AML-193 (cell line): ENCODE measurements at places on chromosomes 6 and 20.
A peak's percentile ranks its signal among the peaks of the same experiment; 100 is the strongest.

GRCh38 chr6:41503827-41504465 lies 42.2 kb upstream of the FOXP4 start:
- no peak for DNase-seq

GRCh38 chr20:62618611-62619529 lies 23.4 kb upstream of the SLCO4A1 start:
- no peak for DNase-seq

GRCh38 chr20:44603327-44603726 lies 20.9 kb downstream of the PKIG start:
- no peak for DNase-seq

GRCh38 chr20:55961376-55962330 lies 43.7 kb downstream of the CBLN4 start:
- DNase-seq: no peak

DNA sequence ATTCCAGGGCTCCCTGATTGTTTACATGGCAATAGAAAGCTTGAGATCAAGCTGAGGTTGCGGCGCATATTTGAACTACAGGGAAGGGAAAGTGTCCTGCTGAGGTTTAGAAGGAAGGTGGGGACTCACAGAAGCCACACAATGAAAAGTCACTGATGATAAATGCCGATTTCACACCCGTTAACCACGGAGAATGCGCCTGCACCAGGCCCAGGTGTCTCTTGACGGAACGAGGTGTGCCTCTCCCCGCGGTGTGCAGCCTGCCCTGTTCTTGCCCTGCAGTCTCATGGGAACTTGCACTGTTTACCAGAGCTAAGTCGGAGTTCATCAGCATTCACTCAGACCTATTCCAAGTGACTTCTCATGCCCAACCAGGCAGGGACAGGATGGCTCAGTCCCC lies 90.3 kb downstream of the LY86 start:
- no peak for DNase-seq

DNA sequence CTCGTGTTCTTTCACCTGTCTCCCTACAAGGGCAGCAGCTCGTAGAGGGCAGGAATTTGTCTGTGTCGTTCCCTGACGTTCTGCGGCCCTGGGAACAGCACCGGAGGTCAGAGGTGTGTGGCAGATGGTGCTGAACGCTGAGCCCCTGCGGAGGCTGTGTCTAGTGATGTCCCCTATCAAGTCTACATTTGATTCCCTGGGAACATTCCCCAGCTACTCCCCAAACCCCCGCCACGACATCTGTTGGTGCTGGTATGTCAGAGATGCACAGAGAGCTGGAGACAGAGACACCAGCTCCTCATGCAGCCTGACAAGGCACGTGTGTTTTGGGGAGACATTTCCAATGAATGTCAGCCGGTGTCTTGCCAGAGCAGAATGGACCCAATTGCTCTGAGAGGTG lies 7.7 kb downstream of the PMEPA1 start:
- DNase-seq: no peak

DNA sequence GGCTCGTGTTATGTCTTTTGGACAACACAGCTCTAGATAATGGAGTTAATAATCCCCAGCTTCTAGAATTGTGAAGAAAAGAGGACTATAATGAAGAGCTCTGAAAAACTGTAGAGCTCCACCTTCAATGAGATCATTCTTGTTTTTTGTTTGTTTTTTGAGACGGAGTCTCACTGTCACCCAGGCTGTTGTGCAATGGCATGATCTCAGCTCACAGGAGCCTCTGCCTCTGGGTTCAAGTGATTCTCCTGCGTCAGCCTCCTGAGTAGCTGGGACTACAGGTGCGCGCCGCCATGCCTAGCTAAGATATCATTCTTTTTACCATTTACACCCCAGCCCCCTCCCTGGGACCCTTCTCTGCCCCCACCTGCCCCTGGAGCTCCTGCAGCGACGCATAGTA lies 36.6 kb downstream of the ERGIC3 start:
- DNase-seq: no peak

- DNase-seq: no peak
These were observed 49.1 kb upstream of the TPD52L1 start for GRCh38 chr6:125104425-125104824.

DNA sequence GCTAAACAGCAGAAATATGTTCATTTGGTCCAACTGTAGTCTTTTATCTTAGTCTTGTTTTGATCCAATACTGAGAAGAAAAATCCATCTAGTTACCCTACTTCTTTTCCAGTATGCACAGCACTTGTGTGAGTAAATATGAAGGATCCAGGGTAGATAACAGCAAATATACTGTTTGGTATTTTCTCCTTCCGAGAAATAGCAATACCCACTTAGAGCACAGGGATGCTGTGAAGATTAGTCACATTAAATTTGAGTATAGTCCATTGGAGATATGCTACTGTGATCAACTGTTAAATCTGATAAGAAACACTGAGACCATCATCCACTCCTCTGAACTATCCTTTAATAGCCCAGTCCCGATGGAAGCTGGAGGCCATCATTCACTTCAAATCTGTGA lies 145.2 kb downstream of the PDE7B start:
- DNase-seq: no peak

DNA sequence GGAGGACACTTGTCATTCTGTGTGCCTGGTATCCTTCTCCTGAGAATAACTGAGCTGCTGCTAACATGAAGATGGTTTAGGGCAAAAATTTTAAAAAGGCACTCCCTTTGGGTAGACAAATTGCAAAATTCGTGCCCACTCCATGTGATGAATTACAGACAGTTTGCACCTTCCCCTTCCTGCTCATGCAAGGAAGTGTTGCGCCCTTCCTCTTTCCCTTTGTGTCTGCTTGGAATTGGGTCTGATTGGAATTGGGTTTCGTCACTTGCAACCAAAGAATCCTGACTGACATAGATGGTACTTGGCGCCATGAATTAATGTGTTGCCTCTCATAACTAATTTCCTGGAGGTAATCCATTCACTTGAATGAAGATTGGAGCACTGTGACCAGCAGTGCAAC lies 62.3 kb upstream of the SHLD1 start:
- DNase-seq: peak; percentile 35

GRCh38 chr20:19761841-19762240 lies 3.8 kb downstream of the RIN2 start:
- no peak for DNase-seq

- no peak for DNase-seq
These were observed 74.3 kb downstream of the RALGAPA2 start for GRCh38 chr20:20637998-20638725.

DNA sequence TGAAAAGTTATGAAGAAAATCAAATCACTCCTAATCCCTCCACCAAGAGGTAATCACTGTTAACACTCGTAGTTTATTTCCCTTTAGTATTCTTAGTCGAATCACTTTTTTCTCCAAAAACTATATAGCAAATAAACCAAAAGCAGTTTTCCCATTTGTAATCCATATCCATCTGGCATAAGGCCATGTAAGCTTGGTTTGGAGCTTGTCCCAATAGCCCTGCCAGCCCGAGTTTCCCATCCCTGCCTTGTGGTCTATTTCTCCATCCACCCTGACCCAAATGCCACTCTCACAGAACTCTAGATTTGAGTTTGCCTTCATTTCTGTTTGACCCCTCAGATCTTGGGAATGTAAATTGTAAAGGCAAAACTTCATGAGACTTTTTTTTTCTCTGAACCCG lies 71.8 kb upstream of the DSP start:
- no peak for DNase-seq

DNA sequence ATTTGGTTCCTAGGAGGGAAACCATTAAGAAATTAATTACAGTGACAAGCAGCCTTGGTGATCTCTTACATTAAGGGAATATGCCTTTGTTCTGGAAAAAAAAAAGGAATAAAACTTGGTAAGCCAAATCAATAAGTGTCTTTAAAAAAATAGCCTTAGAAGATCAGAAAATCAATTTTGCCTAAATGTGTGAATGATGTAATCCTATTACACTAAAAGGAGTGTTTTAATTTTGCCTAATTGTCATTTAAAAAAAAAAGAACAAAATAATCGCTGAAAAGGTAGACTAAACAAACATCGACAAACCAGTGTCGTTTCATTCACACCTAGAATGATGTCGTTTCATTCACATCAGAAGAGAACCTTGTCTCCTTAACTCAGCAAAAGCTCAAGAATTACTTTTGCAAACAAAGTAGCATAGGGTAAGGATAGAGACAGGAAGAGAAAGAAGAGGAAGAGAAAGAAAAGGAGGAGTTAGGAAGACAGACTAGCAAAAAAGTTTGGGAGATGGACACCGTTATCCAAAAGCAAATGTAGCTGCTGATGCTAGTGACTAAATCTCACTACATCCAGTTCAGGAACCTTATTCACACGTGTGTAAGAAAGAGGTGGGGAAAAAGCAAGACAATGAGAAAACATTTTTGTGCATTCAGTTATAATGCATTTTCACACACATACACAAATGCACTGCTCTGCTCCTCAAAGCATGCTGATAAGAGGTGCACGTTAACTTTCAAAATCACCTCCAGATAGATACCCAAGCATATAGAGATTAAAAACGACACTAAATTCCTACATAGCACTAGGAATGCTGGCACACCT lies 60.6 kb downstream of the HIVEP2 start:
- no peak for DNase-seq

DNA sequence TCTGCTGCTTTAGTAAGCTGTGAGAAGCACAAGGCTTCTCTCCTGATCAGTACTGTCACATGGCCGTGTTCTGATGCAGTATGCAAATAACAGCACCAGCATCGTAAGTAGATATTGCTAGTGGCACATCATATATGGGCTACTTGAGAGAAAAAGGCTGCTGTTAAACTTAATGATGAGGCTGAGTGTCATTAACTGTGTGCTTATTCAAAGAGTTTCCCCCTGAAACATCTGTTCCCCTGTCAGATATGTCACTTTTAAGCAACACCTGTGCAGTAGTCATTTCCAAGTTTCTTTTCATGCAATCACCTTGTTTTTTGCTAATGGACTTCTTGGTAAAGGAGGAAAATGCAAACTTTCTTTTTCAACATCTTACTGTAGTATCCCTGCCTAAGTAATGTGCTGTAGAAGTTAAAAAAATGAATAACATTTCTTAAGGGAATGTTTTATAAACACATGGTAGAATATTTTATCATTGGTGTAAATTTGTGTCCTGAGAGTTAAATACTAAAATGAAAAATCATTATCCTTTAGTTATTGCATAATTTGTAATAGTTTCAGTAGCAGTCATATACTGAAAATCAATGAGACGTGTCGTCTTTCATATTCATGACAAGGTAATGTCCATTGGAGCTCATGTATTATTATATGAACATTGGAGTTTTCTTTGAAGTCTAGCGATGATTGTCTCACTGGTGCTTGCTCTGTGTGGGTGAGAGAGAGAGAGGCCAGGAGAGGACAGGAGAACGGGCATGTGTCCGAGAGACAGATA lies 366.3 kb downstream of the CDKAL1 start:
- DNase-seq: no peak

DNA sequence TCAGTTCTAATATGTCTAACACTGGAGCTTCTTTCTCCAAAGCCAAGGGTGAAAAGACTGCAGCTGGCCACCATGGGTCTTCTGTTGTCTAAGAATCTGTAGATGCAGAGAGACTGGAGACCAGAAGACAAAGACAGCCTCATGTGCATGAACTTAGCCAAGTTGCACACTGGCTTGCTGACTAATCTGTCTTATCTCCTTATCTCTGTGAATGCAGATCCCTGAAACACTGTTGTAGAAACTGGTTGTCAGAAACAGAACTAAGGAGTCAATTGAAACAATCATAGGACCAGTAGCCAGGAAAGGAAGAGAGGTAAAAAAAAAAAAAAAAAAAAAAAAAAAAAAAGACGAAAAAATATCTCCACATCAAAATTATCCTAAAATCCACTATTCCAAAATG lies 109.7 kb downstream of the BFSP1 start:
- no peak for DNase-seq

- DNase-seq: peak; percentile 84
These were observed 50.0 kb upstream of the SCGN start for GRCh38 chr6:25601800-25602673.

- DNase-seq: no peak
These were observed 689 bp upstream of the BLOC1S5 start for GRCh38 chr6:8064638-8065518.

DNA sequence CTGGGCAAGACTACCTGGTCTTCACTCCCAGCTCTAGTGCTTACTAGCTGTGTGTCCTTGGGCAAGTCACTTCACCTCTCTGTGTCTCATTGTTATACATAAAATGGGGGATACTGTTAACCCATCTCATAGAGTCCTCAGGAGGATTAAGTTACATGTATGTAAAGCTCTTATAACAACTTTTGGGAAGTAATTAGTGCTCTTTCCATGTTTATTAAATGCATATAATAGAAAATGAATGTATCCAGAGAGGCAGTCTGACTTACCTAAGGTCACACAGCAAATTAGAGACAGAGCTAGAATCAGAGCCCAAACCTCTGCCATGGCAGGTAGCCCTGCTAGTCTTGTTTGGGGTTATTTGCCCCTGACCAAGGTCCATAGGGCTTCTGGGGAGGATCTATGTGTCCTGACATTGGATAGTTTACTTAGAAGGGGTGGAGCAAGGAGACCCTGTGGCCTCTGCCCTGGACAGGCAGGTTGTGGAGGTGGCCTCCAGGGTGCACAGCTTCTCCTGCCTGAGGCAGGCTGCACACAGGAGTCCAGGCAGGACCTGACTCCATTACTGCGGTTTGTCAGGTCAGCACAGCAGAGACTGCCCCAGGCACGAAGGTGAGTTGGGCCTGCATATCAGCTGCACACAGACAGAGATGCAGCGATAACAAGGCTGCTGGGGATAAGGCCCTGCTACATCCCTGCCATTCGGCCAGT lies 8.4 kb upstream of the MAPK13 start:
- no peak for DNase-seq

DNA sequence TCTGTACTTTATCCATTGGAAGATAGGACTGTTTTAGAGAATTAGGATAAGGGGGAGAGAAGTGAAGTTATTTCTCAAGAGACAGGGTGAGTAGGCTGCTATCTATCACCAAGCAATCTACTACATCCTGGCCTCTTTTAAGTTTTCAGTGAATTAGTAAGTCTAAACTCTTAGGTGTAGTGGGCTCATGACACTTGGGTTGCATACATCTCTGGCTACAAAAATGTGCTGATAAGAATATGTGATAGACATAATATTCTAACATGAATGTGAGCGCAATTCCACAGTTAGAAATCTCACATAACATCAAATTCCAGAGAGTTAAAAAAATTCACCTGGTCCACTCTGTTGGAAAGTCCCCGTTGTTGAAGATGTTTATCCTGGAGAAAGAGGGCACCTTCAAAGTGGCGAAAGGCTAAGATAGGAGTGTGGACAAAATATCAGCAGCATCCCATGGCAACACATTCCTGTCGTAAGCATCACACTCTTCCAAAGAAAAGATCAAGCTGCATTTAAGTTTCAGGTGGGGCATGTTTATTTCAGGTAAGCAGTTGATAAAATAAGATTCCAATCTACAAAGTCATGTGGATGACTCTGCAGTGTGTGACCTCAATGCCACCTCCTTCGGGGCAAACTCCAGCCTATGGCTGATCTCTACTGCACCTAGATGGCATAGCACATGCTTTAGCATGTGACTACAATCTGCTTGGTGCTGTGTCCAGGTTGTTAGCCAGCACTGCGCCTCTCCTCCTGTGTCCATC lies 111.7 kb upstream of the NEDD9 start:
- DNase-seq: no peak

GRCh38 chr6:35016502-35017321 lies 124.4 kb downstream of the TCP11 start:
- no peak for DNase-seq
